ENCODE measurements at places on chromosomes 2 and 18. TPM values are rescaled to one million over a fixed set of nuclear protein-coding genes. Genes with fewer than 3 reads are reported as not detected.

SLC19A3 gene
- not detected for total RNA-seq

- no peak overlapping the region for H3K4me3 ChIP-seq
- H3K27ac ChIP-seq, result no peak overlapping the region
- peaks cover 5% of the 10 kb centered on the region for H3K27me3 ChIP-seq
- DNase-seq, result no peak
- no peaks in the 10 kb centered on the region for H3K4me1 ChIP-seq
These were observed 120.9 kb downstream of the TWIST2 start for GRCh38 chr2:238968616-238969384.

DNA sequence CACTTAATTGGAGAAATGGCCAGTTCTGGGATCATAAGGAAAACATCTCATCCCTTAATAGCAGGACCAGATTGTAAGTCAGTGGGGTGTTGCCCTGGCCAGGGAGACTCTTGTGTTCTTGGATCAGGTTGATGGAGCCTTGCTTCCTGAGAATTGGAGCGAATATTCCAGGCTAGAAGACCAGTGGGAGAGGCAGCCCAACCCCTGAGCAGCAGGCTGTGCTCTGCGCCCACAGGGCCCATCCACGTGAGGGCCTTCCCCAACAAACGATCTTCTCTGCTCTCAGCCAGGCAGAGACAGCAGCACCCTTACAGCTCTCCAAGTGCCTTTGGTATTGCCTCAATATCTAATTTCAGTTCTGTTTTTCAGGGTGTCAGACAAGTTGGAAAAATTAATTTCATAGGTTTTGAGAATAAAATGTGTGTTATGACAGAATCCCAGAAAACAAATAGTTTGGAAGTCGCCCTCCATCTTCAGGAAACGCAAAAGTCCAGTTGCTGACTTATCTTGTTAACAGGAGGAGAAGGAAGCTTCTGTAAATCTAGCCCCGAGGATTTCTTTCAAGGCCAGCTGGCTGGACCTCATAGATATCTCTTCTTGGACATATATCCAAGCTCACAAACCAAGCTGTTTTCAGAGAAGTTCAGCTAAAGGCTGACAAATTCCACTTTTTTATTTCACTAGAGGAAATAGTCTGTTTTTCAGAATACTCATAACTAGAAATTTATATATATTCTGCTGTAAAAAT, 105.5 kb downstream of the COPS8 start:
- no peak overlapping the region for H3K27ac ChIP-seq
- no peaks in the 10 kb centered on the region for H3K36me3 ChIP-seq
- H3K27me3 ChIP-seq, result peaks cover 16% of the 10 kb centered on the region
- H3K4me1 ChIP-seq, result no peaks in the 10 kb centered on the region
- no peak for DNase-seq
- no peak overlapping the region for H3K4me3 ChIP-seq

- H3K4me3 ChIP-seq, result no peak overlapping the region
- H3K27me3 ChIP-seq, result no peaks in the 10 kb centered on the region
- H3K4me1 ChIP-seq, result peaks cover 78% of the 10 kb centered on the region
- DNase-seq, result no peak
- peak overlapping the region; percentile 74 for H3K27ac ChIP-seq
- peaks cover 4% of the 10 kb centered on the region for H3K36me3 ChIP-seq
These were observed 17.9 kb upstream of the ARHGAP25 start for GRCh38 chr2:68716604-68717304.

DNA sequence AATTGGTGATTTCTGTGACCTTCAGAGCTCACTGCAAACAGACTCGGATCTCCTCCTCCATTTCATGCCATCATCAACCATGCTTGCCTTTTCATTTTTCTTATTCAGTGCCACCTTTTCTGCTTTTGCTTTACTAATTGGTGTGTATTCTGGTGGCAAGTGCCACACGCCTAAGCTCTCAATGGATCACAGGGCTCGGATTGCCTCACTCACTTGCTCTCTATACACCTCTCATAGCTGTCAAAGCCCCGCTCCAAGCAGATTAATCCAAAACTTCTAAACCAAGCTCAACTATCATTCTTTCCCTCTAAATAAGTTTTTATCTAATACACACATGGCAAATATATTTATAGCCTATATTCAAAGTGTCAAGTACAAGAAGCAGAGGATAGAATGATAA, 86.4 kb downstream of the PLEKHM3 start:
- DNase-seq, result no peak
- no peak overlapping the region for H3K27ac ChIP-seq
- H3K4me1 ChIP-seq, result no peaks in the 10 kb centered on the region
- no peaks in the 10 kb centered on the region for H3K27me3 ChIP-seq

ABHD1 gene
- total RNA-seq, result 0.29 TPM

DNA sequence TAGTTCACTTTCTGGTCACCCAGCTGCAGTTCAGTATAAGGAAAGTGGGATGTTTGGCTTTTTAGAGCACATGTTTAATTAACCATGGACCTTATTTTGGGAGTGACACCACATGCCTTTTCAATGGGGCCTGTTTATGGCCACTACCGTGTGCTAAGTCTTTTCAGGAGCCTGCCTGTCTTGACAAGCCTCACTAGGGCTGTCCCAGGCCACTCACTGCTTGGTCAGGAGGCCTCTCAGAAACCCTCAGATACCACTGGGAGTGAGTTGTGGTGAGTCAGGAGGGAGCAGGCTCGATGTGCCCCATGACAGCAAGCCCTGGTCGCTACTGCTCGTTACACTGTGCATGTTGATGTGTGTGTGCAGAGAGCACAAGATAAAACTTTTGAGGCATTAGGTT, 123.0 kb downstream of the MAP4K4 start:
- no peak overlapping the region for H3K27ac ChIP-seq
- no peak overlapping the region for H3K4me3 ChIP-seq
- H3K36me3 ChIP-seq, result no peaks in the 10 kb centered on the region
- no peak for DNase-seq

PAIP2B gene
- total RNA-seq, result 1.5 TPM

QPCT gene
- total RNA-seq, result not detected

DNA sequence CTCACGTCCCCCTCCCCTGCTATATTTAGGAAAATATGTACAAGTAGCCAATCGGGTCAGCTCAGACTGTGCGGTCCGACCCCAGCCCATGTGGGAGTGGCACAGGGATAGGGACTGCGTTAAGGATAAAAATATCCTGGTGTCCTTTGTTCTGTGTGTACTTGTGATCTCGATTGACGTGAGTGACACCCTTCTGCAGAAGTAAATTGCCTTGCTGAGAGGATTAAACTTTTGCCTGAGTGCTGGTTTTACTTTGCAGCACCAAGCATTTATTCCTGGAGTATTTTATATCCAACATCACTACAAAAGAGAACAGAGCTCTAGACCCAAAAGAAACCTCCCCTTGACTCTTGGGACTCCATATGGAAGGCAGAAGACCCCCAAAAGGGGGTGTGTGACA, 28.0 kb upstream of the RALBP1 start:
- H3K27ac ChIP-seq, result no peak overlapping the region
- no peaks in the 10 kb centered on the region for H3K36me3 ChIP-seq
- no peak for DNase-seq
- no peaks in the 10 kb centered on the region for H3K4me1 ChIP-seq

DNA sequence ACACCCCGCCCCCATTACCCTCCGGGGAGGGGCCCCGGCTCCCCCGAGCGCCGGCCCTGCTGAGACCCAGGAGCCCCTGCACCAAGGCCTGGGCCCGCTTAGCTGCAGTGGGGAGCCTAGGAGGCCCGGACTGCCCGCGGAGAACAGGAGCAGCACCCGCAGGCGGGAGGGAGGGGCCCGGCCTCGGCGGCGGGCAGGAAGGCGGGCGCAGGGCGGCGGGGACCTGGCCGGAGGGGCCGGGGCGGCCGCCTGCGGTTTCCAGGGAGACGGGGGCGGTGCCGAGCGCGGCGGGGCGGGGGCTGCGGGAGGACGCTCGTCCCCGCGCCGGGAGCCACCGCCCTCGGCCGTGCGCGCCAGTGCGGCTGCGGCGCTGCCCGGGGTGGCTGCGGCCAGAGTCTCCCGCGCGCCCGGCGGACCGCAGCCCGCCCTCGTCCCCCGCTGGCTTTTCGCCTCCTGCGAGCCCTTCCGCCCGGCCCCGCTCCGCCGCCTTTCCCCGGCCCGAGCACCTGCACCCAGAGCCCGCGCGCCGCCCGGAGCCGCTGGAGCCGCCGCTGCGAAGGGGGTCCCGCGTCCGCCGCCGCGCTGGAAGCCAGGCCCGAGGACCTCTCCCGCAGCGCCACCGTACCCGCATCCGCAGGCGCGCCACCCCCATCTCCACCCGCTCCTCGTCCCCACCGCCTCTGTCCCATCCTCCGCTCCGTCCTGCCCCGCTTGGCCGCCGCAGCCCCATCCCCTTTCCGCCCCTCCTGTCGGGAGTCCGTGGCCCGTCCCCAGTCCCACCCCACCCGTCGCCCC, 17.2 kb downstream of the GPC1 start:
- H3K4me3 ChIP-seq, result no peak overlapping the region
- DNase-seq, result no peak
- no peaks in the 10 kb centered on the region for H3K36me3 ChIP-seq
- peaks cover 2% of the 10 kb centered on the region for H3K4me1 ChIP-seq

- peaks cover 48% of the 10 kb centered on the region for H3K27me3 ChIP-seq
- no peaks in the 10 kb centered on the region for H3K36me3 ChIP-seq
- no peak overlapping the region for H3K4me3 ChIP-seq
- H3K4me1 ChIP-seq, result peaks cover 3% of the 10 kb centered on the region
- H3K27ac ChIP-seq, result no peak overlapping the region
These were observed 33.6 kb upstream of the ZBTB7C start for GRCh38 chr18:48442761-48443160.

CXCR1 gene
- 0.54 TPM for total RNA-seq

C2orf66 gene
- 0.16 TPM for total RNA-seq

DNA sequence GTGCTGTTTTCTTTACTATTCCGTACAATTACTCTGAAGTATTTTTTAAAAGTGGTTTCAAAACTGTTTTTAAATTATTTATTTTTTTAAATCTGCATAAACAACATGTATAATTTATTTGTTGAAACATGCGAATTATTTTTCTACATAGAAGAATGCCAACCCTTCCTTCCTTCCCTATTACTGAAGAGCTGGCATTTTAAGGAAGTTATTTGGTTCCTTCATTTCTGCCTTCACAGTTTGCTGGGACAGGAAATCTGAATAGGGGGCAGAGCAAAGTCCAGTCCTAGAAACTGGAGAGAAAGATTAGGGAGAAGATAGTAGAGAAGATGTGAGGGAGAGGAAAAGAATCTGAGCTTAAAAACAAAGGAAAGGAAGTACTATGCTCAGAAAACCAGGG, 146.7 kb upstream of the ACVR2A start:
- H3K27me3 ChIP-seq, result no peaks in the 10 kb centered on the region
- no peaks in the 10 kb centered on the region for H3K4me1 ChIP-seq
- DNase-seq, result no peak
- no peak overlapping the region for H3K27ac ChIP-seq
- no peaks in the 10 kb centered on the region for H3K36me3 ChIP-seq
- no peak overlapping the region for H3K4me3 ChIP-seq

DNA sequence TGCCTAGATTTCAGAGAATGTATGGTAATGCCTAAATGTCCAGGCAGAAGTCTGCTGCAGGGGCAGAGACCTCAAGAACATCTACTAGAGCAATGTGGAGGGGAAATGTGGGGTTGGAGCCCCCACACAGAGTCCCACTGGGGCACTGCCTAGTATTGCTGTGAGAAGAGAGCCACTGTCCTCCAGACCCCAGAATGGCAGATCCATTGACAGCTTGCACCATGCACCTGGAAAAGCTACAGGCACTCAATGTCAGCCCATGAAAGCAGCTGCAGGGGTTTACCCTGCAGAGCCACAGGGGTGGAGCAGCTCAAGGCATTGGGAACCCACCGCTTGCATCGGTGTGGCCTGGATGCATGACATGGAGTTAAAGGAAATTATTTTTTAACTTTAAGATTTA, 314.1 kb downstream of the CYRIA start:
- H3K36me3 ChIP-seq, result no peaks in the 10 kb centered on the region
- no peaks in the 10 kb centered on the region for H3K4me1 ChIP-seq
- H3K27me3 ChIP-seq, result no peaks in the 10 kb centered on the region

DNA sequence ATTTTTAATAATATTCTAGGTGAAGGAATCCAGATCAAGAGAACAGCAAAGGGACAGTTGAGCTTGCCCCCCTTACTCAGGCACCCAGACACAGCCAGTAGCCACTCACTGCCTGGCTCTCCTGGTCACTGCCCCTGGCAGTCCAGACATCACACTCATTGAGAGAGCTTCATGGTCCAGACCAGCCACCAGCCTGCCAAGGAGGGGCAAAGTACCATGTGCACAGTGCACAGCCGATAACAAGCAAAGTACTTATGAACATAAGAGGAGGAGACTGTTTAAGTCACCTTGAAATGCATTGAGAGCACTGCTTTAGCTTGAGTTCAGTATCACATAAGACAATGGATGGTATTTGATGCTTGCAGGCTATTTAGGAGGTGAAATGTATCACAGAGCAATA, 21.6 kb upstream of the CYRIA start:
- H3K27me3 ChIP-seq, result no peaks in the 10 kb centered on the region
- H3K36me3 ChIP-seq, result no peaks in the 10 kb centered on the region
- DNase-seq, result no peak
- no peaks in the 10 kb centered on the region for H3K4me1 ChIP-seq
- H3K27ac ChIP-seq, result no peak overlapping the region
- no peak overlapping the region for H3K4me3 ChIP-seq

DNA sequence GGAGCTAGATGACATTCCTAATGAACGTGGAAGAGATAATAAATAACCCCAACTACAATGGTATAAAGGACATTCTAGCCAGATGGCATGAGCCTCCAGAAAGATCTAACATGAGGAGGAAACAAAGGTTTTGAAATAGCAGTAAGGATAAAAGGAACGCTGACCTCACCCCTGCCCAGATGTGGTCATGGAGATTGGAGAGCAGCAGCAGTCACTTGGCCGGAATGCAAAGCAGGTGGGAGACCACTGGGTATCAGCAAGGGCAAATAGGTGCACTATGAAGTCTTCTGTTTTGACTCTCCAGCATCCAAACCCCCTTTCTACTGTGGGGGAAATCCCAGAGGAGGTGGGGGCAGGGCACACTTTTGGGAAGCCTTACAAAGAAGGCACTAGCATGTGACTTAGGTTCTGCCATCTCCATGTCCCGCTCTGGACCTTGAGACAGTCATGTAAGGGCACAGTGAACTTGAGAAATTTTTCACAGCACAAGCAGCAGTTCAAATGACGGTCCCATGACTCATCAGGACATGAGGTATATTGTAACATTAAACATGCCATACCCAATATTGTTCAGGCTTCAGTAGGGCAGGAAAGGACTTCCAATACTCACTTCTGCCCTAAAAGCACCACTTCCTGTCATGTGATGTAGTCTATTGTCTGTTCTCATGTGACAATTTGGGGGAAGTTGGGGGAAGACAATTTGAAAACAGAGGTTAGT, 55.2 kb downstream of the METTL4 start:
- peaks cover 14% of the 10 kb centered on the region for H3K4me1 ChIP-seq
- H3K27me3 ChIP-seq, result no peaks in the 10 kb centered on the region
- H3K36me3 ChIP-seq, result peaks cover 2% of the 10 kb centered on the region
- no peak overlapping the region for H3K27ac ChIP-seq
